ENCODE measurements at places on chromosomes 12 and 14. TPM values are rescaled to one million over a fixed set of nuclear protein-coding genes. Genes with fewer than 3 reads are reported as not detected.

GRCh38 chr14:54489318-54489683 lies 521 bp upstream of the GMFB start:
- no peak for DNase-seq

- DNase-seq = no peak
These were observed 107.3 kb downstream of the PPP2R5E start for GRCh38 chr14:63435838-63436237.

DNA sequence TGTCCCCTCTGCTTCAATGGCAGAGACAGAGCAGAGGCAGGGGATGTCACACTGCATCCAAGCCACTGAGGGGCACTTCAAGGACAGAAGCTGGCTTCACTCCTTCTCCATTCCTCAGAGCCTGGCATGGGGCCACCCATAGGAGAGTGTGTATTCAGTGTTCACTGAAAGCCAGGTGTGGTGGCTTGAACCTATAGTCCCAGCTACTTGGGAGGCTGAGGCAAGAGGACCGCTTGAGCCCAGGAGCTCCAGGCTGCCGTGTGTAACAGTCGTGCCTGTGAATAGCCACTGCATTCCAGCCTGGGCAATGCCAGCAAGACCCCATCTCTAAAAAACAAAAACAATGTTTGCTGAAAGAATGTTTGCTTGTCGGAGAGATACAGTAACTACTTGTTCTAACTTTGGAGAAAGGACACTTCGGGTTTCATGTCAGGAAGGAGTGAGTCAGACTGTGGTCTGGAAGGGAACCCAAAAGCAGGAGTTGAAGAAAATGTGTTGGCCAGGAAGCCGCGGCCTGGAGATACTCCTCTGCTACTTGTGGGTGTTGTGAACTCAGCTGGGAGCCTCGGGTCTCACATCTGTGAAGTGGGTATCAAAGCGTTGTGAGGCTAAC lies 43.4 kb downstream of the ELK3 start:
- DNase-seq = peak; percentile 49

- no peak for DNase-seq
These were observed 42.0 kb upstream of the NT5DC3 start for GRCh38 chr12:103882861-103883596.

DNA sequence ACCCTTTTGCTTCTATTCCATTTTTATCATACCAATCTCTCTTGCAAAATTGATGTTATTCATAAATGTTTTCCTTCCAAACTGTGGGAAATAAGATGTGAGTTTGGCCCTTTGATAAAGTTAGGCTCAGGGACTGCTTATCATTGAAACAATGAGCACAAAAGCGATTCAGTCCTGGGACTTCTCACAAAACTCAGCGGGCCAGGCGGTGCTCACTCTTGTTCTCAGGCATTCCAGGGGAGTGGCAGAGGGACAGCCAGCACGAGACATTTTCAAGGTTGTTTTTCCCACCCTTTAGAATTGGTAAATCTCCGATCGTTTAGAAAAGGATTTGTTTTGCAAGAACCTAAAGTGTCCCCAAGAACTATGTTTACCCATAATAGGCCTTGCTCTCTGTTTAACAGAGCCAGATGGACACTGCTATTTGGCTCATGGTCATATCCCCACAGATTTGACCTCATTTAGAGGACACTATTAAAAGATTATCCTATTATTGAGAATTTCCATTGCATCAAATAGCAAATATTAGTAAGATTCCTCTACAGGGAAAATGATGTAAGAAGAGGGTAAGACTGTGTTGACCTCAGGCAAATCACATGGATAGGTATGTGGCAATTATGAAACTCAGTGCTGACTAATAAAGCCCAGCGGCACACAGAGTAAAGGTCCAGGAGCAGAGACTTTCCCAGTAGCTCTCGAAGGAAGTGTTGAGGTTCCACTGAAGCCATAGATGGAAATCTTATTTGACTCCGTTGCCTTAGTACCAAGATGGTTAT lies 102.7 kb upstream of the USP44 start:
- no peak for DNase-seq

DNA sequence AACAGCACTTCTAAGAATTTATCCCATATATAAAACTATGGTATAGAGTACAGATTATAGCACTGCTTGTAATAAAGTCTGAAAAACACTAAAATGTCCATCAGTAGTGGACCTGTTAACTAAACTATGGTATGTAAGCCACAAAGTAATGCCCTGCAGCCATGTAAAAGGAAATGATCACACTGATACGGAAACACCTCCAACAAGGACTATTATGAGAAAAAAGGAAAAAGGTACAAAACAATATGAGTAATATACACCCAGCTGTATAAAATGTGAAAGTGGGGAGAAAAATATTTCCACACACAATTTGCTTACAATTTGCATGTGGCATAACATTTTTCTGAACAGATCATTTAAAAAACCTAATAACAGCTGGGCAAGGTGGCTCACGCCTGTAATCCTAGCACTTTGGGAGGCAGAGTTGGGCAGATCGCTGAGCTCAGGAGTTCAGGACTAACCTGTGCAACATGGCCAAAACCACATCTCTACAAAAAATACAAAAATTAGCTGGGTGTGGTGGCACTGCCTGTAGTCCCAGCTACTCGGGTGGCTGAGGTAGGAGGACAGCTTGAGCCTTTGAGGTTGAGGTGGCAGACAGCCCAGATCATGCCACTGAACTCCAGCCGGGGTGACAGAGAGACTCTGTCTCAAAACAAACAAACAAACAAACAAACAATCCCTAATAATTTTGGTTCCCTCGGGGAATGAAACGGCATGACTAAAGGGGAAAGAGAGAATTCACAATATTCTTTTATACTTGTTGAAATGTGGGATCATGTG lies 250.5 kb downstream of the MED13L start:
- DNase-seq = no peak

GRCh38 chr12:114407842-114408411 lies 2.0 kb upstream of the TBX5 start:
- no peak for DNase-seq

- no peak for DNase-seq
These were observed 923.5 kb downstream of the BCL11B start for GRCh38 chr14:98348505-98348904.

- no peak for DNase-seq
These were observed 34.9 kb downstream of the HCAR2 start for GRCh38 chr12:122668268-122668667.

- DNase-seq = no peak
These were observed 64.1 kb upstream of the OTX2 start for GRCh38 chr14:56874375-56874774.

Gene DDX11
- total RNA-seq = 134 TPM

Gene XRCC3
- total RNA-seq = 60.6 TPM

Gene FBLN5
- total RNA-seq = 0.60 TPM
